ENCODE measurements at places on chromosomes 3 and 15.

DNA sequence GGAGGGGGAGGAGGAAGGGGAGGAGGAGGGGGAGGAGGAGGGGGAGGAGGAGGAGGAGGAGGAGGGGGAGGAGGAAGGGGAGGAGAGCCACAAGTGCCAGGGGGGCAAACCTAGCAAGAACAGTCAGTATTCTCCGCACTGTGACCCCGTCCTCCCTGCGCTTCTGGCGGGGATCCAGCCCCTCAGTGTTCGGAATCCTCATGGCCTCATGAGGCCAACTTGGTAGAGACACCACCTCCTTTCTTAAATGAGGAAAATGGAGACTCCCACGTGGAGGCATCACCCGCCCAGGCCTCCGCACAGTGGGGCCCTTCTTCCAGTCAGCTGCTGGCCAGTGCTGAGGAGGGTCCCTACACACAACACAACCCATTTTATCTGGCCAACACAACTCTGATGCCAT is 163.4 kb downstream of the XXYLT1 start:
- no peak for DNase-seq

DNA sequence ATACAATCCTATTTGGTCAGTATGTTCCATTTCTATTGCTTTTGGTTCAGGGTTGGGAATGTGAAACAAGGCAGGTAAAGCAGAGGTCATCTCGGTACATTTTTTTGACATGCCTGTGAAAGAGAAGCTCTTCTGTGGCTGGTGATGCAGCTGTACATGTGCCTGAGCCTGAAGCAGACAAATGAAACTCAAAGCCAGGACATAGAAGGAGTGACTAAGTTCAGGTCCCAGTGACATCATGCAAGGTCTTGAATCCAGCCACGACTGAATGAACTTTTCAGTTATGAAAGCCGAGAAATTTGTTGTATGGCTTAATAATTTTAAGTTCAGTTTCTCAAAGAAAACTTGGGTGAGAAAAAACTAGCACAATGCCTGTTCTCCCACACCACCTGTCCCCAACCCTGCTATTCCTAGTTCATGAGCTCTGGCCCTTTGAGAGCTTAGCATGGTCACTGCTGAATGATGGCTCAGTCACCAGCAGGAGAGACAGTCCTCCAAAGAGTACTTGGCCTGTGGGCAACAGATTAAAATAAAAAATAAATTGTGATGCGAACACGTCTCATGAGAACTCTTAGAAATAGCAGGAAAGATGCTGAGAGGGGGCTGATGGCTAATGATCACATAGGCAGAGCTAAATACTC is 600.2 kb upstream of the GRM7 start:
- DNase-seq, result no peak

DNA sequence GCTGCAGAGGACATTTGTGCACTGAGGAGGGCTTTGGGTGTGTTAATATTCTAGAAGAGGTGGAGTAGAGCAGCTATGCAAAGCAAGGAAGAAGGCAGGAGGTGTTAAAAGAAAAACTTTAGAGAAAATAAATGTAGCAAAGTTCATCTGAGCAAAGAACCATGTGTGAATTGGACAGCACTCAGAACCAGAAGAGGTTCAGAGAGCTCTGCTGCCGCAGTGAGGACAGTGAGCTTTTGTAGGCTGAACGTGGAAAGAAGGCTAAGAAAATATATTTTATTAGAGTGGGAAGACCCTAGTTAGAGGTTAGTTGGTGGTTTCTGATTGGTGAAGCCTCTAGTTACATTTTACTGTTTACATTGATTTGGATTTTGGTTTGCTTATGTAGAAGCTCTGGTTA is 50.7 kb downstream of the ST6GAL1 start:
- no peak for DNase-seq

DNA sequence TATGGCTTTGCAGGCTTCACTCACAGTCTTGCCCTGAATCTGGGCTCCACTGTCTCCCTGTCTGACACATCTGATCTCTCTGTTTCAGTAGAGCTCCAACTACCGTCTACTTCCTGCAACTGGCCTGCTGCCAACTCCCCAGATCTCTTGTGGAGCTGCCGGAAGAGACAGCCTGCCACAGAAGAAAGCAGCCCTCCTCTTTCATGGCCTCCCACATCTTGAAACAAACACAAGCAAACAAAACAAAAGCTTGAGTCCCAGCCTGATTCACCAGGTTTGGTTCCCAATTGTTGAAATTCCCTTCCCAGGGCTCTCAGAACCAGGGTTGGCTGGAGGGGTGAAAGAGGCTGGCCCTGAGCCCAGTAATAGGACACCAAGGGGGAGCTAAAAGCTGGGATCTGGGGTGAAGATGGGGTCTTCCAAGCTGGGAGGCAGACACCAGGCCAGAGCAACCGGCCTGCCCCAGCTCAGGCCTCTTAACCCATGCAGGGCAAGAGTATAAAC is 55.3 kb upstream of the CA12 start:
- peak; percentile 49 for DNase-seq

DNA sequence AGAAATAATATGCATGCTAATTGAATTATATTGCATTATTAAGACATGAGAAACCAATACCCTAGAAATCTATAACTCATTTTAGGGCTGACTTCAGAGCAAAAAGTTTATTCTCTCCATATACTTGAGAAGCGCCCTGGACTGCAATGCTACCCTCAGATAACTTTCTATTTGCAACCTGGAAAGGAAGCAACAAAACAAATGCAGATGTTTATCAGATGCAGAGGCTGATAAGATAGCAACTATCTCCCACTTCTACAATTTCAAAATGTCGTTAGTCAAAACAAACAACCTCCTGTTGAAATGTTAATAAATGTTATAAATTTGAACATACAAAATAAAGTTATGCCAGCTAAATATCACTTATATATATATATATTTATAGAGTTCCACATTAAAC is 34.8 kb downstream of the HES1 start:
- no peak for DNase-seq

- no peak for DNase-seq
Measured at GRCh38 chr3:25088284-25088683, 339.8 kb upstream of the RARB start.

GRCh38 chr3:146227486-146227885 is 23.4 kb downstream of the PLSCR4 start:
- no peak for DNase-seq

DNA sequence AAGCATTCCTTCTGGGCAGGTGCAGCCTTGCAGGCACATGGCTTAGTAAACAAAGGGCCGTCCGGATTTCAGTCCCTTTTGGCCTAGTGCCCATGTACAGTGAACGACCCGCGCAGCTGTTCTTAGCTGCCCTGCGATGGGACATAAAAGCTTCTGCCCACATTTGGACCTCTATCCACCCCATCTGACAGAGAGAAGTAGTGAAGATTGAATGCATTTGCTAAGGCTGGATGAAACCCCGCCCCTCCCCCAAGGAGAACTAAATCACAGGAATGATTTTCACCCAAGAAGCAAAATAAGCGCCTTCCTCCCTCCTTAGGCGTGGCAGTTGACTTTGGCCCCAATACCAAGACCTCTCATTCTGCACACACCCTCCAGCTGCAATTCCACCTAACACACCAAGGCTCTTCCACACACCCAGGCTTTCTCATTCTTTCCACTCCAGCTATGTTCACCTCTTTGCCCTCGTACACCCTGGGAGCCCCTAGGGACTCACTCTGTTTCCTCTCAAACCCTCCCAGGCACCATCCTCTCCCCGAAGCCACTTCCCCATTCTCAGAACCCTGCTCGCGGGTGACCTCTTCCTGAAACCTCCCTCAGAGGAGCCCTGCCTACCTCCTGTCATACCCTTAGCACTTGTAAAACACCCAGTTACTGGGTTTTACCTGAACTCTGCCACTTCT is 14.1 kb upstream of the HRH1 start:
- DNase-seq, result peak; percentile 27

DNA sequence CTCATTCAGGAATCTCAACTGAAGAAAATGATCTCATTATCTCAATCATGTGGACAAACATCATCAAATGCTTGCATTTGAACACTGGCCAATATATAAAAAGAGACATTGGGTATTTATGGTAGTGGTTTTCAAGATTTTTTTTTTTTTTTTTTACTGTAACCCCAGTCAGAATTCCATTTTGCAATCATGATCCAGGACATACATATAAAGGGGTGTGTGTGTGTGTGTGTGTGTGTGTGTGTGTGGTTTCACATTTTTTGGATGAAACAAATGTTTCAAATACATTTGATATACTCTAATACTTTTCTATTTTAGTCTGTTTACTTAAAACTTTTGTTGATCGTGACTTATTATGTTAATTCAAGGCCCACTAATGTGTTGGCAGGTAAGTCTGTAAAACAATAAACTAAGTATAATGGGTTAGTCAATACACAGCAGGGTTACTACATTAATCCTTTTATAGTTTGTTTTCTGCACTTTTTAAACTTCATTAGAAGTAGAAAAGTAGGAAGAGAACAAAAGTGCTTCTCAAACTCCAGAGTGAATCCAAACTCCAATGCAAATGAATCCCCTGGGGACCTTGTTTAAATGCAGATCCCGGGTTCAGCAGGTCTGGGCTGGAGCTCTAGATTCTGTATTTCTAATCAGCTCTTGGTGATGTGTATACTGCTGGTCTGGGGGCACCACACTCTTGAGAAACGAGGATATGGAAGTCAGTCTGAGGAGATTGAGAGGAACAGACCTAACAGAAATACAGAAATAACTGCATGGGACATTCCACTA is 17.6 kb downstream of the THRB start:
- DNase-seq, result no peak

GRCh38 chr15:43274136-43274535 is 7.4 kb upstream of the TGM5 start:
- peak; percentile 97 for DNase-seq

GRCh38 chr15:68729789-68730411 is 90.8 kb downstream of the ANP32A start:
- no peak for DNase-seq

- DNase-seq, result no peak
Measured at GRCh38 chr15:96102631-96103030, 227.9 kb upstream of the NR2F2 start.

DNA sequence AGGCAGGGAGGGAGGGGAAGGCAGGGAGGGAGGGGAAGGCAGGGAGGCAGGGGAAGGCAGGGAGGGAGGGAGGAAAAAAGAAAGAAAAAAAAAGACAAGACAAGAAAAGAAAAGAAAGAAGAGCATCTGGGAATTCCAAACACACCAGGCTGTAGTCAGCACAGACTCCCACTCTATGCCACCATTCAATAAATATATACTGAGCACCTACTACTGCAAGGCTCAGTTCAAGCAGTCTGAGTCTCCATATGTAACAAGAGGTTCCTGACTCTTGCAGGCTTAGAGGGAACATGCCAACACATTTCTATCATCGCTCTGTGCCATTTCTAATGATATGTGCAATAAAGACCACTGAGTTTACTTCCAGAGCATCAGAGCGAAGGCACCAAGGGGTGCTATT is 47.7 kb downstream of the ANXA2 start:
- DNase-seq, result no peak

DNA sequence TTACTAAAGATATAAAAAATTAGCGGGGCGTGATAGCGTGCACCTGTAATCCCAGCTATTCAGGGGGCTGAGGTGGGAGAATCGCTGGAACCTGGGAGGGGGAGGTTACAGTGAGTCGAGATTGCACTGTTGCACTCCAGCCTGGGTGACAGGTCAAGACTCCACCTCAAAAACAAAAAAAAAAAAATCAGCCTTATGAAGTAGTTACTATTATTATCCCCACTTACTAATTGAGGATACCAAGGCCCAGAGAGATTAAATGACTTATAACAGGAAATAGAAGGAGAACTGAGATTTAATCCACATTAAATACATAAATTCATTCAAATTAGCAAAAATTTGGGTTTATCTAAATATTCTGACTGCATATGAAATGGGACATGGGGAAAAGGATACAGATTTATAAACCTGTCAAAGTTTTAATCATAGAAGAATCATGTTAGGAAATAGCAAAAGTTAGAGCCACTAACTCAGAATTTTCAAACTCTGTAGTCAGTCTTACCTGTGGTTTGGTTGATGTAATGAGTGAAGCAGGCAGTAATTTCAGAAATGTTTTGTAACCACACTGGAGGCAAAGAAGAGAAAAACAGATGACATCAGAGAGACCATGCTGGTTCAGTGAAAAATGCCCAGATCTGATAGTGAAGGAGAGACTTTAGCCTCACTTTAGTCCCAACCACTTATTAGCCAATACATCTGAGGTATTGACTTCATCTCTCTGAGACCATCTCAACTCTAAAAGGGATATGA is 25.0 kb upstream of the ACAP2 start:
- DNase-seq, result no peak

DNA sequence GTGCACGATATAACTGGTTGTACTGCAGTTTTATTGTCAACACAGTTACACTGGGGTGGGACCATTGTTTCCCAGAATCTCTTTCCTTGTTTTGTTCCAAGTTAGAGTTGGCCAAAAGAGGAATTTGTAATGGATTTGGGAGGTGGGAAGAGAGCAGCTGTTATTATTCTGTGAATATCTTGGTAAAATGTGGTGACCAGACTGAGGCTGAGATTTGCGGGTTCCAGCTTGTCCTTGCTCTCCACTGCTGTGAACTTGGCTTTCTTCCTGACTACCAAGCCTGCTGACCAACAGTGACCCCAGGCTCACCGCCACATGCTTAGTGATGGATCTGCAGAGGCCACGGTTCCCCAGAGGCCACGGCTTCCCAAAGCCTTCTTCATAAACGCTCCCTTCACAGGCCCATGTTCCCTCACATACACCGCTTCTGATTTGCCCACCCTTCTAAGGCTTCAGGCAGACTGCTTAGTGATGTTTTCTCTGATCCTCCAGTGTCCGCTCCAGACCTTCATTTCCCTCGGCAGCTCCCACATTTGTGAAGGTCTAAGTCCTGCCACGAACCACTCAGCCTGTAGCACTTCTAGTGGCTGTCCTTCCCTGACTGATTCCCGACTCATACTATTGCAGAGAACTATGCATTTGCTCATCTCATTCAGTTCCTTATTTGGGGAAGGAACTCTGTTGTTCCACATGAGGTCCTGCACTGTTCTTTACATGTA is 525.5 kb upstream of the RGMA start:
- DNase-seq, result peak; percentile 27

DNA sequence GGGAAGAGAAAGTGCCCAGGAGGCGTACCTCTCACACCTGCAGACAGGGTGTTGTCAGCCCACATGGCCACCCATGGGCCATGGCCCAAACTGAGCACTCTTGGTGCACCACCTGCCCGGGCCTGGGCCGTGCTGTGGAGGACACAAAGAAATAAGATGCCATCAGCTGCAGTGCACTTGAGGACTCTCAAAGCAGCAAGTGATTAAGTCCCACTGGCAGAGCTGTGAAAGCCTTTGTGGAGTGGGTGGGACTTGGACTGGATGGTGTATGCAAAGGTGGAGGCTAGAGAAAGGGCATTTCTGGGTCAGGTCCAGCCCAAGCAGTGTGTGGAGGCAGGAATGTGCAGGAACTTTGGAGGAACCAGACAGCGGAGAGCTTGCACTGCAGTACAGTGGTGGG is 122.3 kb downstream of the MEGF11 start:
- no peak for DNase-seq

DNA sequence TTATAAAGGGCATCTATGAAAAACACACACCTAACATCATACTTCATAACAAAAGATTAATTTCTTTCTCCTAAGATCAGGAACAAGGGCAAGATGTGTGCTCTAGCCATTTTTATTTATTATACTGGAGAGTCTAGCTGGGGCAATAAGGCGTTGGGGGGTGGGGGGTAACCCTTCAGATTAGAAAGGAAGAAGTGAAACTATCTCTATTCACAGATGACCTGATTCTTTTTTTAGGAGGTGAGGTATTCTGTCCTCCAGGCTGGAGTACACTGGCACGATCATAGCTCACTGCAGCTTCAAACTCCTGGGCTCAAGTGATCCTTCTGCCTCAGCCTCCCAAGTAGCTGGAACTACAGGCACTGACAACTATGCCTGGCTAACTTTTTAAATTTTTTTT is 89.5 kb upstream of the MANF start:
- DNase-seq, result no peak

- DNase-seq, result peak; percentile 17
Measured at GRCh38 chr3:185175370-185175987, 22.6 kb upstream of the C3orf70 start.

GRCh38 chr3:13215940-13216546 is 142.8 kb upstream of the IQSEC1 start:
- DNase-seq, result no peak
